ENCODE measurements at places on chromosomes 7 and 10.
A peak's percentile ranks its signal among the peaks of the same experiment; 100 is the strongest.

DNA sequence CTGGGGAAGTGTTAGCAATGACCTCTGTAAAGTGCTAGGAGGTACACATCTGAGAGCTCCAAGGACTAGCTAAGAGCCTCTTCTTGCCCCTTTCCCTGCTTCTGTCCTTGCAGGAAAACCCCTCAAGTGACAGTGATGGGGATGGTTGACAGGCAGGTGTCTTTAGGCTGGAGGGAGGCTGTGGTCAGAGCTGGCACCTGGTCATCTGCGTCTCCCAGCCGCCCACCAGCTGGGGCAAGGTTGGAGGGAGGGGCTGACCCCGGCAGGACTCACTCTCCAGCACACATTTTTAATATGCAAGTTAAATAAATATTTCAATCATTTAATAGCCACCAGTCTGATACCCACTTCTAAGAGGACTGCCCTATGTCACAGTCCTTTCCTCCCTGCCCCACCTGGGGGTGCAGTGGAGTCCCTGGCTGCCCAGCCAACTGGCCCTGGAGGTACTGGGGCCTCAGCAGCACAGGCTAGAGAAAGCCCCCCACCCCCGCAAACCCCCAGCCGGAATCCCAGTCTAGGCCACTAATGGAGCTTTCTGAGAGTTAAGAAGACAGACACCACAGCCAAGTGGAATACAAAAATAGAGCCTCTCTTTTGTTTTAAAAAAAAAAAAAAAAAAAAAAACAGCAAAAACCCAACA, 6.3 kb downstream of the FGF8 start:
- DNase-seq: no peak

GRCh38 chr7:155864271-155864985, 52.2 kb upstream of the SHH start:
- no peak for DNase-seq

DNA sequence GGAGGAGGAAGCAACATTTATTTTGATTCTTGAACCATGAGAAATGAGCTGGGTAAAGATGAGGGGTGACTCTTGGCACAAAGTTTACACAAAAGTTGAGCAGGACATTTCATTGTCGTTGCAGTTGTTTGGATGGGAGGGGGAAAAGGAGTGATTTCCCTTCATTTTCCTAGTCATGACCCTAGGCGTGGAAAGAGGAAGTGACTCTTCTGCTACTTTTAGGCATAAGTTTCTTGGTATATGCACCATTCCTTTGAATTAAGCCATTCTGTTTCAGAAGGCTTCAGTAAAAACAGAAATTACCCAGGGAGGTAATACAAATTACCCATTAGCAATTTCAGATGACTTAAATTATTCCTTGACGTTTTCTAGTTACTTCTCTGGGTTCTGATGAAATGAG, 113.9 kb upstream of the FAM171A1 start:
- no peak for DNase-seq

GRCh38 chr7:51237446-51238133, 79.0 kb downstream of the COBL start:
- DNase-seq: no peak

GRCh38 chr10:110825508-110825907, 46.2 kb upstream of the PDCD4 start:
- no peak for DNase-seq

GRCh38 chr7:3011211-3011852, 32.3 kb downstream of the CARD11 start:
- DNase-seq: no peak

DNA sequence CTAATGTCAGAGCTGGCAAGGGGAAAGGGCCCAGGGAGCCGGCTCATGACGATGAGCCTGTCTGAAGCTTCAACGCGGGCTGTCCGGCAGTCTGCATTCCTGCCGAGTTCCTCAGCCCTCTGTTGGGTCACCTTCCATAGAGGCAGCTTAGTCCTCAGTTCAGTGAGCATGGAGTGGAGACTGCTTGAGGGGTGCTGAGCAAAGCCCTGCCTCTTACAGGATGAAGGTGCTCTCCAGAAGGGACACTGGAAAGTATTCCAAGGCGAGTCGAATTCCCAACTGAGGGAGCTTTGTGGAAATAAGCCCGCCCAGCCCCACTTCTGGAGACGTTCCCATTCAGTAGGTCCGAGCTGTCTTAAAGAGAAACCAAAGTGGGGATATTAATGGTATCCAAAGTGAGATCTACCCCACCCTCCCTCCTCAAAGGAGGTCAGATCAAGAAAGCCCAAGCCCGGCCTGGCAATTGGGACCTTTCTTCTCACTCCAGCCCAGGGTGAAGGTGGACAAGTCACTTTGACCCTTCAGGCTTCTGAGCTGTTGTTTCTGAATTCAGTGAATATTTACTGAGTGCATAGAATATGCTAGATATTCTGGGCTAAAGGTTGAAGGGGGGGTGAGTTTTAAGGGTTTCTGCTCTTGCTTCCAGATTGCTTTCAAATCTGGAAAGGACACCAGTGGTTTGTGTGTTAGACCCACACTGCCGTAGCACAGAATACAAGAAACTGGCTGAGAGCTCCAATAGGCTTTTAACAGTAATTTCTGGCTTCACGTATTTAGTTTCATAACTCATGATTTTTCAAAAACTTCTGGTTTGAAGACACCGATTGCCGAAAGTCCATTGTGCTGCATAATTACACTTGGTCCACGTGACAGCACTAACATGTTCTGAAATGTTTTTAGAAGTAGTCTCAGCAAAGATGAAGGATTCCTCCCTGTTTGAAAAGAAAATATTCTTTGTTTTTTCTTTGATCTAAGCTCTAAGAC, 3.5 kb downstream of the EGFR start:
- DNase-seq: no peak

GRCh38 chr10:43763846-43764245, 115.2 kb upstream of the ZNF32 start:
- no peak for DNase-seq

GRCh38 chr7:81822811-81823210, 53.0 kb upstream of the HGF start:
- DNase-seq: no peak

GRCh38 chr7:49228426-49229098, 304.2 kb downstream of the CDC14C start:
- DNase-seq: no peak

DNA sequence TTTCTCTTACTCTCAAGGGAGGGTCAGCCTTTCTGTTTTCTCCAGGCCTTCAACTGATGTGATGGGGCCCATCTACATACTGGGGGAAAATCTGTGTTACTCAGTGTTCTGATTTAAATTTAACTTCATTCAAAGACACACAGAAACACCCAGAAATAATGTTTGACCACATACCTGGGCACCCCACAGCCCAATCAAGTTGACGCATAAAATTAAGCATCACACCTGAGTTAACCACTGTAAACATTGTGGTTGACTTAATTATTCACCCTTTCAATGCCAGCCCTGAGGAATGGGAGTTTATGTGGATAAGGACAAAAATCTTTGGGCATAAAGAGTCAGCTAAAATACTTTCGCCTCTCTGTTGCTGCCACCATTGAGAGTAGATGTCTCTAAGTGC, 10.0 kb upstream of the CHN2 start:
- no peak for DNase-seq

- DNase-seq: peak; percentile 31
Observed at GRCh38 chr10:34816085-34816496, 995 bp upstream of the PARD3 start.

GRCh38 chr10:103584216-103585010, 90.9 kb downstream of the NEURL1 start:
- DNase-seq: peak; percentile 59

GRCh38 chr10:116000151-116000842, 272.7 kb downstream of the GFRA1 start:
- DNase-seq: no peak

DNA sequence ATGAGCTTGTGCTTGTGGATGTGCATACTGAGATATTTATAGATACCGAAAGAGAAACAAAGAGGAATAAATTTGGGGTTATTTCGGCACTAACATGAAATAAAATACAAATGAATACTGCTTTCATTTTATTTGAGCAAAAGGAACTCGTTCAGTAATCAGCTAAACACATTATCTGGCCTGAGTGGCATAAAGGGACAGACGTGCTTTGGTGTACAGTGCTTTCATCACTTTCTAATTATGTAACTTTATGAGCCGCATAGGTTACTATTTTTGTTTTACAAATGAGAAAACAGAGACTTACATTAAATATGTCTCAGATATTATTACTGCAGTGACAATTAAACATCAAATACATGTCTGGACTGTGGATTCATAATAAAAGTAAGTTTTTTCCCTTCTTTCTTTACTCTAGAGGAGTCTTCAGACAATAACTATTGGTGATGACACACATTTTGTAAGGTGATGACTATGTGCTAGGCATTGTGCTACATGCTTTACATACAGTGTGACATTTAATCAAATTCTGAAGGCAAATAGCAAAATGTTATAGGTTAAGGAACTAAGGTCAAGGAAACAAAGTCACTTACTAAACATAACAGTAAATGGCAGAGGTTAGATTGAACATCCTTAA, 503.3 kb downstream of the SORCS1 start:
- no peak for DNase-seq

- no peak for DNase-seq
Observed at GRCh38 chr7:116770941-116771340, 91.4 kb upstream of the CAPZA2 start.

DNA sequence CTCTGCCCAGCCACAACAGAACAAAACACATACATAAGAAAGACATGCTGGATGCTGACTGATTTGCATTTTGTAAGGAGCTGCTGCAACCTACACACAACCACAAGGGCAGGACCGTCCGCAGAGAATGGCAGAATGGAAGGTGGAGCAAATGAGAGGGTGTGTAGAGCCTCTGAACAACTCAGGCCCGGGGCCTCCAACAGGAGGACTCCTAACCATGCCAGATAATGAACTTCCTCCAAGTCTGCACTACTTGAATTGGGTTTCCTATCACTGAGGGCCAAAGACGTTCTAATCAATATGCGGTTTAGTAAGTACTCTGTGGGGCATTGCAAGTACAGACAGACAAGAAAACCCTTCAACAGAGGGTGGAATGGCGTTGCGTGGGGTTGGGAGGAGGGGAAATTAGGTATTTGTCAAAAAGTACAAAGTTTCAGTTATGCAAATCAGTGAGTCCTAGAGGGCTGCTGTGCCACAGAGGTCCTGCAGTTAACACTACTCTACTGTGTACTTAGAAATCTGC, 14.6 kb downstream of the VOPP1 start:
- peak; percentile 61 for DNase-seq

GRCh38 chr7:979886-980571, 3.0 kb upstream of the CYP2W1 start:
- DNase-seq: no peak

DNA sequence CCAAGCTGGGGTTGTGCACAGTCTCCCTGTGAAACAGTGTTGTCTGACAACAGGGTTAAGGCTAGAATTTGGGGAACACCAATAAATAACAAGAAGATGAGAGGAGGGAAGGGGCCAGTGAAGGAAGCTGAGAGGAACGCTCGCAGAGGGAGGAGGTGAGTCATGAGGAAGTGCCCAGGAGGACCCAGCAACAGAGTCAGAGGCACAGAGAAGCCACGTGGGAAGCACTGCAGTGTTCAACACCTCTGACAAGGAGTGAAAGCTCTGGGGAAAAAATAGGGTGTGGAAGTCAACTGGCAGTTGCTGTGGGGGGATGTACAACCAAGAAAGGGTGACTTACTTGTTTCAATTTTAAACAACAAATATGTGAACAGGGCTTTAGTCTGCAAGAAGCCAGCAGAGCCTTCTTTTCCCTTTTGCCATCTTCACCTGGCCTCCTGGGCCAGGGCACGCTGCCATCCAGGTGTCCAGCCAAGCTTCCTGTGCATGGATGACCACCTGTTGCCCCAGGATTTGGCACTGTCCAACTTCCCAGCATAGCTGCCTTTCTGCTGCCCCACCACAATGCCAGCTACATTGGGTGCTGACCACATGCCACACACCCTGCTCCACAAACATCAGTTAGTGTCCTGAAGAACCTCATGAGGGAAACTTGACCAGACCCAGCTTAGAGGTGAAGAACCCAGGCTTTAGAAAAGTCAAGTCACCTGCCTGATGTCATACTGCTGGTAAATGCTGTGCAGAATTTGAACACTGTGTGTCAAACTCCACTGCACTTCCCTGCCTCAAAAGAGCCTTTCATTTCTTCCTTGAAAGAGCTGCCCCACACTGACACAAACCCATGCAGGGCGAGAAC, 69.6 kb downstream of the ATXN7L1 start:
- DNase-seq: no peak

DNA sequence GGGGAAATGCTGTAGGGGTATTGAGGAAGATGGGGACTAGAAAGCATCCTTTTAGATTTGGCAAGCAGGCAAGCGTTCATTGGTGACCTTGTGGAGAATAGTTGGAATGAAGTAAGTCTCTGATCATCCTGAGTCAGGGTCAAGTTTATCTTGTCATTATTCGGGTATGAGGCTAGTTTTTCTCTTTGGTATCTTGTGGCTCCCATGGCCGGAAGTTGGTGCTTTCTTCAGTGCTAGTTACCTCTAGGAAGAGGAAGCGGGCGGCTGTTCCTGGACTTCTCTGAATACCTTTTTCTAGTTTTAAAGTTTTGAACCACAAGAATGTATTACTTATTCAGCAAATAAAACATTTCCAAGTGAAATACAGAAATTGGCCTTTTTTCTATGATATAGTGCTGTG, 9.2 kb downstream of the CREM start:
- DNase-seq: no peak

GRCh38 chr10:69439813-69440506, 11.3 kb upstream of the TSPAN15 start:
- no peak for DNase-seq

GRCh38 chr10:46028584-46029460, 1.6 kb downstream of the NCOA4 start:
- DNase-seq: peak; percentile 78

DNA sequence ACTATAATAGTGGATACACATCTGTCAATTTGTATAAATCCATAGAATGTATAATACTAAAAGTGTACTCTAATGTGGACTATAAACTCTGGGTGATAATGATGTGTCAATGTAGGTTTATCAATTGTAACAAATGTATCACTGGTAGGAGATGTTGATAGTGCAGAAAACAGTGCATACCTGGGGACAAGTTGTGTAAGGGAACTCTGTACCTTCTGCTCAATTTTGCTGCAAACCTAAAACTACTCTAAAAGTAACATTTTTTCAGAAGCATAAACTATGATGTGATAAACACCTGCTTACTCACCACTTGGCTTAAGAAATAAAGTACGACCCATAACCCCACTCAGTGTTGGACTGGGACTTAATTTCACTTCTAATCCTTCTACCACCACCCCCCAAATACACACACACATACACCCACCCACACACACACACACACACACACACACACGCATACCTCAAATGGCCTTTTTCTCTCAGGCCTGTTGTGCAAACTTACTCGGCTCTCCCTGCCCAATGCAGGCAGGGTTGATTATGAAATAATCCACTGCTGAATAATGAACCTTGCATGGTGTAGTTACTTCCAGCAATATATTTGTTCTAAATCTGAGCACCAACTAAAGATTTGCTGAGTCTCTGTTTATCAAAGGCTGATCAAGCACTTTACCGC, 154.1 kb upstream of the KMT2E start:
- DNase-seq: no peak
